ENCODE measurements at places on chromosomes 1 and 21.

DNA sequence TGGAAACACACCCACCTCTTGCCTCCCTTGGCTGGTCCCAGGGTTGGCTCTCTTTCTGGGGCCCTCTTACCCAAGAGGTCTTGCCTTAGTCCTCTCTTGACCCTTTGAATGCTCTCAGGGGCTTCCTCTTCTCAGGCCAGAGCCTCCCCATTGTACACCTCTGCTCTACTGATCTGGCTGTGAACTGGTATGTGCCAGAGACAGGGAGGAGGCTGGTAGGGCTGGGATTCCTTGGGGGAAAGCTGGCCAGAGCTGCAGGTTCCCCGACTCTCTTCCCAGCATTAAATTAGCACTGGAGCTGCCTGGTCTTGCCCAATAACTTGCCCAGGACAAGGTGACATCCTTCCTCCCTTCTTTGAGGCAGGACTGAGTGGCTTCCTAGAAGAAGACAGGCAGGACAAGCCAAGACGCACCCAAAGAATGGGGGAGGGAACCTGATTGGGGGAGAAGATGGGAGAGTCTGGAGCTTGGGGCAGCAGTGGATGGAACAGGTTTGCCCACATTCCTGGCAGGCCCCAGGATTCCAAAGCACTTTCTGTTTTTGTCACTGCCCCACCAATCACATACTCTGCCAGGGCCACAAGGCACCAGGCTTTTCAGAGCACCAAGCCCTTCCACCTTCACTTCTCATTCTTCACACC, 37.2 kb upstream of the CITED4 start:
- no peak for DNase-seq

DNA sequence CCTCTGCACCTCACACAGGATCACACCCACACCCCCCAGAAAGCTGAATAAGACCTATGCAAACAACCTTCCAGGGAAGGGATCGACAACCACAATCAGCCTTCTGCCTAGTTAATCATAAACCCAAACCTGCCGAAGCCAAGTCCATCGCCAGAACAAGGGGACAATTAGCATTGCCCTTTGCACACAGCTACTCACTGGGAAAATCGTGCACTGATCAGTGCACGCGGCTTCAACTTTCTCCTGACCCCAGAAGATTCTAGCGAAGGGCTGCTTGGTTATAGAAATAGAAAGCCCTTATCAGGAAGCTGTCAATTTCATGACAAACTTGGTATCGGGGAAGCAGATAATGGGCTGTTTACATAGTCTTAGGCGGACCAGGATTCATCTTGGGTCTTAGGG, 29.5 kb downstream of the RUNX1 start:
- no peak for DNase-seq

DNA sequence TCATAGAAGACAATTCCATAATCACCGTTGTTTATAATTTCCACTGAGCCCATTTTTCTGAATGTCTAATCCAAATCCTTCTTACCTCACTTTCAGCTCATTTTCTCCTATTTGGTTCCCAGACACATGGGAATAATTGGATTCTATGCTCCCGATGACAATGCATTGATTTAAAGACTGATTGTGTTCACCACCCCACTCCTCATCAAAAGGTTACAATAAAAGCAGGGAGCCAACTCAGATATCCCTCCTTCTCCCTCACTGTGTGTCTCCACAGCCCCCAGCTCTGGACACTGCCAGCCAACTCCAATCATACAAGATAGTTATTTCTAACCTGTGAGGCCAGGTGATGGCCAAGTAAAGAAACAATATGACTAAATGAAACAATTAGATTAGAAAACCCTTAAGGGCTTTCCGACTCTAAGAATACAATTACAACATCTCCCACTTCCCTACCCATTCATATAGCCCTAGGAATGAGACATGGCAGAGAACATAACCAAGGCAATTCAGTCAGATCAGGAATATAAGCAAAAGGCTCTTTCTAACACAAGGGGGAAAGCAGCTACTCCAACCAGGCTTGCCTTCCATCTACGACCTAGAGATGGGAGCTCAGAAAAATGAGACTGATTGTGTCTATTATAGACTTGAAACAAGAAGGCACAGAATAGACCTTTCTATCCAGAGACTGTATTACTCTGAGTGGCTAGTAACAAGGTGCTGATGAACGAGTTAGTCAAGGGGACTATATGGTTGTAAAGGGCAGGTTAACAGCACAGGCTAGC, 28.5 kb upstream of the CADM3 start:
- no peak for DNase-seq

- DNase-seq = no peak
These were observed 720.2 kb downstream of the PTPRU start for GRCh38 chr1:29956349-29957030.

DNA sequence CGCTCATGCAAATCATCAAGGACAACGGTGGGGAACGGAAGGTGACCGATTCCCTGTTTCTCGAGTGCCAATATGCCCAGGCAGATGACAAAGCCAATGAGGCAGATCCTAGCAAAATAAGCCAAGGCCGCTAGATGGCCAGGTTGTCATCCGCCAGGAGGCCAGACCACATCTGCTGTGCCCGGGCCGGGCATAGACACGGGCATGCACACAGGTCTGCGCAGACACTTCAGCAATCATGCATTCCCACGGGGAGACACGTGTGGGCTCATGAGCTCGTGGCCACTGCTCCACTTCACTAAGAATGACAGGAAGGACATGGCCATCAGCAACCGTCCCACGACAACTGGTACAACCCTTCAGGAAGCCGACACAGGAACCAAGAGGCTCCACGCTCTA, 23.4 kb downstream of the WDR4 start:
- no peak for DNase-seq

DNA sequence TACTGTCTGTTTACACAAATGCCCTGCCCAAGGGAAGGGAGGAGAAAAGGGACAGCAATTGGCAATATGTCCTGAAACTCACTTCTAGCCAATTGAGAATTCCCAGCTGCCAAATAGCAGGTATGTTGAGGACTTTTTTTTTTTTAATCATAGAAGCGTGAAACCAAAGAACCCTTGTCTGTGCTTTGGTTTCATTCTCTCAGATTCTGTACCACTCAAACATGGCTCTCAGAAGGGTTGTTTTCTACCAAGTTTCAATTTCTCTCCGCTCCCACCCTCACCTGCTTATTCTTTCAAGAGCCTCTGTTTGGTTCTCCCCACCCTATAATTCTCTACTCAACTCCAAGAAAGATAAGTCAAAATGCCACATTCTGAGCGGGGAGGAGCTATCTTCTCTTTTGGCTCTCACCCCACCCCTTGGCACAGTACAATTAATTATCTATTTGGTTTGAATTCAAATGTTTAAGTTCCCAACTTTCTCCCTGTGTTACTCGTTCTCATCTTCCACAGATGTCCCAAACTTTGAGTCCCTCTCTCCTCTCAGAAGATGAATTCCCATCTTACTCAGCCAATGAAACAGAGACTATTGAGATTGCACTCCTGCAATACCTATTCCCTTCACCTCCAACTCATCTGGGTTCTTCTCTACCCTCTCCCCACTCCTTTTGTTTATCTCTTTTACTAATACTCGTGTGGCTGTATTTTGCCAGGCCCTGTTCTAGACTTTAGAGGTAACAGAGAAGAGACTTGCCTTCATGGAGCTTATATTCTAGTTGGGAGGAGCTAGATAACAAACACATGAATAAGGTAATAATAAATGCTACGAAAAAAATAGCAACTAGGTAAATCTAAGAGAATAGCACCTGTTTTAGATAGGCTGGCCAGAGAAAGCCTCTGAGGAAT, 3.9 kb upstream of the TP53BP2 start:
- DNase-seq = no peak

- DNase-seq = no peak
These were observed 39.0 kb downstream of the PTPRC start for GRCh38 chr1:198677871-198678270.

DNA sequence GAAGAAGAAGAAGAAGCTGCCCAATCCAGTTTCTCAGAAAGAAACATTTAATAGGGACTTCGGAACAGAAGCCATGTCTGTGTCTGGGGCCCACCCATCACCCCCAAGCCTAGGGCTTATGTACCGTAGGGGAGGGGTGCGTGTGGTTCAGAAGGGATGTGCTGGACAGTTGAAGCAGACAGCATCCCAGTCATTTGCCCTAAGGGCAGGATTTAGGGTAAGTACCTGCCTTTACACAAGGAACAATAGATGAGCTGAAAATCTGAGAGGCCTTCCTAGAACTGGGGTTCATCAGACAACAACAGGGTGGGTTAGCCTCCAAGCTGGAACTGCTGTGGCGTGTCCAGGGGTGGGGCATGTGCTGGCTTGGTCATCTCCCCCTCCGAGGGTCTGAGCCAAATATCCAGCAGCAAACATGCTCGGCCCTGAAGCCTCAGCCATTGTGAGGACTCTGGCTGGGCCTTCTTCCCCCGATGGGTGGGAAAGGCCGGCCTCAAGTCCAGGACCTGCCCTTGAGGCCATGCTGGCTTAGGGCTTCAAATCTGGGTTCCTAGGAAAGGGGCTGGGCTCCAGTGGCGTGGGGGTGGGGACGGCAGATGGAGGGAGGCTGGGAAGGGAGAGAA, 12.1 kb downstream of the CSTB start:
- DNase-seq = no peak

DNA sequence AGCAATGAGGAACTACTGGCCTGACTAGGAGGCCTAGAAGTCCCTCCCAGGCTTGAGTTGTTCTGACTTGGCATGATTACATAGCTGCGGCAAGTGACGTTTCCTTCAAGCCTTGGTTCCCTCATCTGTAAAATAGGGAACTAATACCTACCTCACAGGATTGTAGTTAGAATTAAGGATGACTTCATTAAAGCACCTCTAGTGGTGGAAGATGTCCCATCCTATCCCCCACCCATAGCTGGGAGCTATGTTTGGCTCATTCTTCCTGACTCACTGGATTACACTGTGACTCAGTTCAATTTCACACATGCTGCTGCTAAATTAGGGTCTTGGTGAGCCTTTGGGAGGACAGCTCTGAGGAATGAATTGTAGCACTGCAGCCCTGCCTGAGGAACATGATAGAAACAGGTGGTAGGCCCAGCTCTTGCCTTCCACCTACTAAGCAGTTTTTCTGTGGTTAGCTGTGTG, 6.0 kb upstream of the SHISA4 start:
- peak; percentile 45 for DNase-seq

- DNase-seq = peak; percentile 98
These were observed 9.4 kb downstream of the EPHA2 start for GRCh38 chr1:16146279-16147155.

DNA sequence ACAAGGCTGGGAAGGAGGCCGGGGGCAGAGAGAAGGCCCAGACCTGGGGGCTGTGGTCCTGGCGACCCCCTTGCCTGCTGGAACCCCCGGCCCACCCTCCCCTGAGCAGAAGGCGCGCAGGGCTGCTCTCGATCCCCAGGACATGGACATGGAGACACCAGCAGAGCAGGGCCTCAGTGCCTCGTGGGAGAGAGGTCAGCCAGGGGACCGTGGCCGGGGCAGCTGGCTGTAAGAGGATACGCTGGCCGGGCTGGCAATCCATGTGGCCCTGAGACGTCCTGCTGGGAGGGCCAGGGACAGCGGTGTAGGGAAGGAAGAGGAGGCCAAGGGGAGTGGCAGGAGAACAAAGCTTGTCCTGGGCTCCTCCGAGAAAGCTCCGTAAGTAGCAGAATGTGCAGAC, 132.2 kb downstream of the CASZ1 start:
- no peak for DNase-seq

GRCh38 chr1:207996636-207997035, 85.7 kb upstream of the CD34 start:
- no peak for DNase-seq

DNA sequence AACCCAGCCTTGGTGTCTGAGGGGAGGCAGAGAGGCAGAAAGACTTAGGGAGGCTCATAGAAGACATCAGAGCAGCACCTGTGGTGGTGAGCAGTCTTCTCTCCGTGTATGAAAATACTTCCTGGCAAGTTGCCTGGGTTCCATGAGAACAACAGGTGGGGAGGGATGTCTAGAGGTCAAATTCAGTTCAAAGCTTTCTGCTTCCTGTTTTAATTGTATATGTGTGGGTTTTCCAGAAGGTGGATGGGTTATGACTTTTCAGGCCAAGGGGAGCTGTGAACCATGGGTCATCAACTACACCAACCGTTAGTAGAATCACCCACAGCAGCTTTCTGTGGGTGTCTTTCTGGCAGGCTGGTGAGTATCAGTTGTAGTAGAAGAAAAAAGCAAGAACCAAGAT, 4.1 kb upstream of the FCRL2 start:
- DNase-seq = no peak

GRCh38 chr1:42961312-42962091, 2.8 kb upstream of the SLC2A1 start:
- no peak for DNase-seq

DNA sequence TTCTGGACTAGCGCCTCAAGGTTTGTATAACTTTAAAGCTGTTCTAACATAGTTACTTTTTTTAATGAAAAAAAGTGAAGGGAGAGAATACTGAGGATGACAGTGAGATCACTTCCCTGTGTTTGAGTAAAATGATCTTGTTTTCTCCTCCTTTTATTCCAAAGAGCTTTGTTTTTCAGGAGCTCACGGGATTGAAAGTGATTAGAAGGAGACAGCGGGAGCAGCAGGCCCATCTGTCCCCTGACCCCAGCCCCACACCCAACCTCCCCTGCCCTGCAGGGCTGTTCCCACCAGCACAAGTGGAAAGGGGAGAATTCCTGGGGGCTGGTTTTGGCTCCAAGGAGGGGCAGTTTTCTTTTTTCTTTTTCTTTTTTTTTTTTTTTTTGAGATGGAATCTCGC, 2.1 kb upstream of the DNMT3L start:
- DNase-seq = no peak

DNA sequence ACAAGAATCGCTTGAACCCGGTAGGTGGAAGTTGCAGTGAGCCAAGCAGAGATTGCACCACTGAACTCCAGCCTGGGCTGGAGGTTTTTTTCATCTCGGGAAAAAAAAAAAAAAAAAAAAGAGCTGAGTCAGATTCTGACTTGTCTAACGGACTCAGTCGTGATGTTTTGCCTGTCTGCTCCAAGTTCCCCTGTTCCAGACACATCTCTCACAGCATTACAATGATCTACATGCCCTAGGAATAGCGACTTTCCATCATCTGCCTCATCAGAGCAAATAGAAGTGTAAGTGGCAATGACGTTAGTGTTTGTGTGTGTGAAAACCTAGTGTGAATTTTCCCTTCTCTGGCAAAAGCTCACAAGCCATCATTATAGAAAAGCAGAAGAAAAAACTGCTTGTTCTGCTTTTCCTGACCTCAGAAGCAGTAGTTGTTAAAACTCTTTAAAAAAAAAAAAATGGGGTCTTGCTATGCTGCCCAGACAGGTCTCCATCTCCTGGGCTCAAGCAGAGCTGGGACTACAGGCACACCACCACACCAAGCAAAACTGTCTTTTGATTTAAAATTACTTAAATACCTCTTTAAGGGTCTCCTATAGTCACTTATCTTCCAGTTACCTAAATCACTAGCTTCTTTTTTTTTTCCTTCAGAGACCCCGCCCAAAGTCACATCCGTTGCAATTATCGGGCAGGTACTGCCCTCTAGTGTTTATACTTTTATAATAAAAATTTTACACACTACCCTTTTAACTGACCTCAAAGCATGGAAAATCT, 37.3 kb downstream of the PLEKHO1 start:
- peak; percentile 62 for DNase-seq

DNA sequence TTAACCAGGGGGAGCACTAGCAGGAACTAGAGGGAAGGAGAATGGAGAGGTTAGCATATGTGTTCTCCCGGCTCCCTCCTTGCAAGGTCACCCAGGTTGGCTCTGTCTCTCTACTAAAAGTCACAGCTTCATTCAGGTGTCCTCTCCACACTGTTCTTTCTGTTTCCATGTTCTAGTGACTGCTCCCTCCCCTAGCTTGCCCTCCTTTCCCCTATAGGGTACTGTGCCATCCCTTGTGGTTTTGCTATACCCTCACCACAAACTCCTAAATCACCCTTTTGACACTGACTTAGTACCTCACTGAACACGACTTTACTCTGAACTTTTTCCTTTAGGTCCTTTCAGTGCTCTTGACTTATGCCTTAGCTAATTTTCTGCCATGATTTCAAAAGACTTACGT, 389.3 kb downstream of the ST6GALNAC3 start:
- no peak for DNase-seq

All from K562 (cell line).